SHP77 treated with DMSO at 0.1 percent for 48 hours (cell line): ENCODE measurements at places on chromosomes 4 and X.

DNA sequence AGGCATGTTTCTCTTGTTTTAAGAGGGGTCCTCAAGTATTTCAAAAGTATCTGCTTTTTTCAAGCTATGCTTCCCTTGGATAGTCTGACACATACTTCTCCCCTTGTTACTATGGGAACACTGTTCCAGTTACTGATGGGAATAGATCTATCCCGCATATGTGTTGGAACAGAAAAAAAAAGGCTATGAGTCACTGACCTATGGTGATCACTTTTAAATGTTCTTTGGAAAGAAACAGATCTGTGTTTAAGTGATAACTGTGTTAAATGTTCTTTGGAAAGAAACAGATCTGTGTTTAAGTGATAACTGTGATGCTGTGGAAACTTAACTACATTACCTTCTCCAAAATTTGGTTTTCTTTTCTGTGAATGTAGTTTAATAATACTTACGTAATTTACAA lies 303.2 kb downstream of the TEX13C start:
- no peak for DNase-seq

DNA sequence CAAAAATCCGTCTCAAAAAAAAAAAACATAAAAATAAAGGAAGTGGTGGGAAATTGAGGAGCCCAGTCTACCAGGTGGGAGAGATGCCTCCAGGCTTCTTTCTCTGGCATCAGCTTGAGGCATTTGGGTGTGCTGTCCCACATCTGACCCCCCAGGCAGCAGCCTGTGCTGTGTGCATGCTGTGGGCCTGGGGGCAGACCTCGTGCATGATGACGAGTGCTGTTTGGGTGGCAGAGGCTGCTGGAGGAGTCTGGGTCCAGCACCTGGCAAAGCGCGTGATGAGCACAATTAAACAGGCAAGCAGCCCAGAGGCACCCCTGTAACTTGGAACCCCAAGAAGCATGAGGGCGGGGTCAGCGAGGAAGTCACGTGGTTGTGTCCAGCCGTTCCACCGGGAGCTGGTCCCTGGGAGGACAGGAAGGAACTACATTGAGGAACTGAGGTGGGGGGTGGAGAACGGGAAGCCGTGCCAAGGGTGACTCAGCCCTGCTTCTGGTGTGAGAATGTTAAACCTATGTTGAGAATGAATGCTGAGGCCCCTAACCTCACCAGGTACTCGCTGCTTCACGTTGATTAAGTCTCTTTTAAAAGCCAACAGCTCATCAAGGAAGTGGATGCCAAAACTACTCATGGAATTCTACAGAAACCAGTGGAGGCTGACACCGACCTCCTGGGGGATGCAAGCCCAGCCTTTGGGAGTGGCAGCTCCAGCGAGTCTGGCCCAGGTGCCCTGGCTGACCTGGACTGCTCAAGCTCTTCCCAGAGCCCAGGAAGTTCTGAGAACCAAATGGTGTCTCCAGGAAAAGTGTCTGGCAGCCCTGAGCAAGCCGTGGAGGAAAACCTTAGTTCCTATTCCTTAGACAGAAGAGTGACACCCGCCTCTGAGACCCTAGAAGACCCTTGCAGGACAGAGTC lies 6.1 kb downstream of the TACC3 start:
- DNase-seq, result no peak

GRCh38 chr4:39354254-39354552 lies 12.0 kb downstream of the RFC1 start:
- DNase-seq, result no peak

- no peak for DNase-seq
Observed at GRCh38 chr4:142282870-142283431, 563.1 kb downstream of the INPP4B start.

DNA sequence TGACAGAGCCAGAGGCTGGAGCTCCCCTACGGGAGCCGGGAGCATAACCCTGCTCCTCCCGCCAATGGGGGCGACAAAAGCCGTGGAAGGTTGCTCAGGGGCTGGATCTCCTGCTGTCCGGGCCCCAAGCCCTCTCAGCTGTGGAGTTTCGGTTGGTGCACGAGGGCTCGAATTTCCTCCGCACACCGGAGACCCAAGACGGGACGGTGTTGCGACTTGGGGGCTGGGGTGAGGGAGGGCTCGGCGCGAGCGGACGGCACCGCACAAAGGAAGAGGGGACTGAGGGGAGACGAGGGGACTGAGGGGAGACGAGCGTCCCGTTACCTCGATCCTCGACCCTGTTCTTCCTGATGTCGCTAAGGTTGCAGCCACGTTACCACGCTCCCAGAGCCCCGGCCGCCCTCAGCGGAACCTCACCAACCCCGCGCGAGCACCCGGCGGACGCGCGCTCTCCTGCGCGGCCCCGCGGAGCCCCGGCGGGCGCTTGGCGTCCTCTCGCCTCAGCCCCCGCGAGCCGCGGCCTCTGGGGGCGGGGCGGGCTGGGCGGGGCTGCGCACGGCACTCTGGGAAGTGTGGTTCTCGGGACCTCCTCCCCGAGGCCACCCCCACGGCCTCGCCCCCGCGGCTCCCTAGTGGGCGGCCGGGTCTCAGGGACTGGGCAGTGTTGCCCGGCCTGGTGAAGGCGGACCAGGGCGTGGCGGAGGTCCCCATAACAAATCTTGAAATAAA lies at the start of gene KLHL8:
TSS of gene KLHL8 (minus strand) at position 525 of the 729 bp plus-strand sequence. CDS start 25,079 bp downstream, outside the sequence.
- peak; percentile 72 for DNase-seq

DNA sequence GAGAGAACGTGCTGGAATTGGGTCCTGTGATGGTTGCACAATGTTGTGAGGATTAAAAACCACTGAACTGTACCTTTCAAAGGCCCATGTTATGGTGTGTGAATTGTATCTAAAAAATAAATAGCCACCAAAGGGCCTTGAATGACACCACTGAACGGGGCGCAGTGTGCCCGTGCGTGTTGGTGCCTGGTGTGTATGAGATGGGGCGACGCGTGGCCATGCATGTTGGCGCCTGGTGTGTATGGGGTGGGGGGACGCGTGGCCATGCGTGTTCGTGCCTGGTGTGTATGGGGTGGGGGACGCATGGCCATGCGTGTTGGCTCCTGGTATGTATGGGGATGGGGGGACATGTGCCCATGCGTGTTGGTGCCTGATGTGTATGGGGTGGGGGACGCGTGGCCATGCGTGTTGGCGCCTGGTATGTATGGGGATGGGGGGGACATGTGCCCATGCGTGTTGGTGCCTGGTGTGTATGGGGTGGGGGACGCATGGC lies 66.6 kb upstream of the HELT start:
- DNase-seq, result no peak
